ENCODE measurements at places on chromosomes 5 and 9. TPM values are rescaled to one million over a fixed set of nuclear protein-coding genes. Genes with fewer than 3 reads are reported as not detected.

GRCh38 chr9:5610491-5610890 is 18.4 kb upstream of the RIC1 start:
- no peak for DNase-seq

DNA sequence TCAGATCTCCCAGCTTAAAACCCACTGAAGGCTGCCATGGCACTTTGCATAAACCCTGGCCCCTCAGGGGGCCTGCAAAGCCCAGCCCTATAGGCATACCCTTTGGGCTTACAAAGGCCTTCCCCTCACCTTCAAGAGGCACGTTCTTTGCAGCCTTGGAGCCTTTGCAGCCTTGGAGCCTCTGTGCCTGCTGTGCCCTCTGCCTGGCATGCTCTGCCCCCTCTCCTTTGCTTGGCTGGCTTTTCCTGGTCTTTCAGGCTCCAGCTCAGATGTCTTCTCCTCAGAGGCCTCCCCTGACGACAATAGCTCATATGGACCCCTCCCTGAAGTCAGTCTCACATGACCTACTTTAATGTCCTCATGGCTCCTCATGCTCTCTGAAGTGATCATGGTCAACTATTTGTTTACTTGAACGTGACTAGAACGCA is 60.3 kb downstream of the CXXC5 start:
- DNase-seq: no peak

DNA sequence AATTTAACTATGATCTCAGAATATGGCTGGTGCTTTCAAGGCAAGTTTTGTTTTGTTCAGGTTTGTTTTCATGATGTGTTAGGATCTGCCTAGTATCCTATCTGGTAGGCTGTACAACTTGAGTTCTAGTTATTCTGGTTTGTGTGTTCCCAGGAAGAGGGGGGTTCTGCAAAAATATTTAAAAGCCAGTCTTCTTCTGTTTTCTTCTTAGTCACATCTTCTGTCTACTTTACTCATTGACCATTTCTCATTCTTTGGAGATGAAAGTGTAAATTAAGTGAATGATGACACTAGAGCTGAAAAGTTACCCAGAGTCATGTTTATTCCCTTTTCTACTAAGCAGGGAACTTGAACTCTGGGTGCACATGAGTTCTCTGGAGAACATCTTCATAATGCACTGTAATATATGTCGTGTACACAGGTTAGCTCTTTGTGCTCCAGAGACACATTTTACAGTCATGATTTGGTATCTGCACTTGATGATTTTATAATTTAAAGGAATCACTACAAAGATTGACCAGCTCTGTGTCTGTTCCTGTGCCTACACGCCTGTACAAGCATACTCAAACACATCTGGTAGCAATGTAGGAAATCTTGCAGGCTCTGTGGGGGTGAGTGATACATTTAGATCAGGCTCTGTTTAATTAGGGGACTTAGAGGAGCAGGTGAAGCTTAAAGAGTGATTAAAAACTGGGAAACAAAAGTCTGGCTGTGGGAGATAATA is 5.0 kb downstream of the SMAD5 start:
- no peak for DNase-seq

DNA sequence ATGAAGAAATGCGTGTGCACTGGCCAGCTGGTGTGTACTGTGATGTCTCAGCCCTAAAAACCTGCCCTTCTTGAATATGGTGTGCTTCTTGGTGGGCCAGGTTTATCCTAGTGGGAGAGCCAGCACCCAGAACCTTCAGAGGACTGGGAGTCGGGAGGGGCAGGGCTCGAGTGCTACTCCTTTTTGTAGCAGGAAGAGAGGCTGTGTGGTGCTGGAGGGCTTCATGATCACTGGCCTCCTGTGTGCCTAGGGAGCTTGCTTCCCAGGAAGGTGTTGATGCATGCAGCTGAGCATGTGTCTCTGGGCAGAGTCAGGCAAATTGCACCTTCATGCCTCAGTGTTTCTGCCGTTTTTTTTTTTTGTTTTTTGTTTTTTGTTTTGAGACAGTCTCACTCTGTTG is 20.0 kb downstream of the PHF2 start:
- DNase-seq: no peak

DNA sequence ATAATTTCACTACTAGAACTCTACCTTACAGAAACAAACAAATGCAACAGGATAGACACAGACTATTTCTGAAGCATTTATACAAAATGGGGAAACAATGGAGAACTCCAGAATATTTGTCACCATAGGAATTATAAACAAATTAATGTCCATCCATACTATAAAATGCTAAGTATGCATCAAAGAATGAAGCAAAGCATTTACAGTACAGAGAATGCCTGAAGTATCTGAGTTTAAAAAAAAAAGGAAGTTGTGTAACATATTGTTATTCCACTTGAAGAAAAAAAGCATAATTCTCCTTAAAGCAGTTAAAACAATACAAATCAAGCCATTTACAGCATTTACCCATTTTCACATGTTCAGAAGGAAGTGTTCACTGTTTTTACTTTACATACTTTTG is 53.0 kb downstream of the DROSHA start:
- no peak for DNase-seq

DNA sequence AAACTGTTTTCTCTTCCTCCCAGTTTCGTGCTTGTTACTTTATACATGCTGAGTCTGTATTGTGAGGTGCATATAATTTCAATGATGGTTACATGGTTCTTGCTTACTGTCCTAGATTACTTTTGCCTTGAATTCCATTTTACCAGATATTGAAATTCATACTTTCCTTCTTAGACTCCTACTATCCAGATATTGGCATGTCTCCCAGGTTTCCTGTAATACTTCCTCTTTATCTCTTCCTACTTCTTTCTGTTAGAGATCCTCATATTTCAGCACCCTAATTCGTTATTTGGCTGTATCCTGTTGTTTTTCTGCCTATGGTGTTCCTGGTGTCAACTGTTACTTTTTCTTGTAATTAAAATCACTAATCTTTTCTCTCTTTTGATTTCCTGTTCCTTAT is 522.1 kb downstream of the CCDC171 start:
- no peak for DNase-seq

DNA sequence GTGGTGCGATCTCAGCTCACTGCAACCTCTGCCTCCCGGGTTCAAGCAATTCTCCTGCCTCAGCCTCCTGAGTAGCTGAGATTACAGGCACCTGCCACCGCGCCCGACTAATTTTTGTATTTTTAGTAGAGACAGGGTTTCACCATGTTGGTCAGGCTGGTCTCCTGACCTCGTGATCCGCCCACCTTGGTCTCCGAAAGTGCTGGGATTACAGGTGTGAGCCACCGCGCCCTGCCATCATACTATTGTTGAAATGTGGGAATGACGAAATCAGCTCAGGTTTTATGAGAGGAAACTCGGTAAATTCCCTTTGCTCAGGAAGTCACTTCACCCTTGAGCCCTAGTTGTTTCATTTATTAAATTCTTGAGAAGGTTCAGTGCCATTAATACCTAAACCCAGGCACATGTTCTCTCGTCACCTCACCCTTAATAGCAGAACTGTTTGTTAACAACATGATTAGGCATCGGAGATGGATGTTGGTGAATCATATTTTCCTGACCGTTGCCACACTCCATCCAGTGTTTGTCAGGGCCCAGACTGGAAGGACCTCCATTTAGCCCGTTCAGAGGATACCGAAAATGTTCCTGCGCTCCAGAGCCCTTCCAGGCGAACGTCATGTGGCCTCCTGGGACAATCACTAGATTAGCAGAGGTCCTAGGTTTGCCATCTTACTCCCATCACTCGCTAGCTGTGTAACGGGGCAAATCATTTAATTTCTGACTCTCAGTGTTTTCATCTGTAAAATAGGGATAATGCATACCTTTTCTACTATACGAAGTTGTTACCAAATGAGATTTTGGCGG is 20.0 kb upstream of the CREBRF start:
- DNase-seq: no peak

DNA sequence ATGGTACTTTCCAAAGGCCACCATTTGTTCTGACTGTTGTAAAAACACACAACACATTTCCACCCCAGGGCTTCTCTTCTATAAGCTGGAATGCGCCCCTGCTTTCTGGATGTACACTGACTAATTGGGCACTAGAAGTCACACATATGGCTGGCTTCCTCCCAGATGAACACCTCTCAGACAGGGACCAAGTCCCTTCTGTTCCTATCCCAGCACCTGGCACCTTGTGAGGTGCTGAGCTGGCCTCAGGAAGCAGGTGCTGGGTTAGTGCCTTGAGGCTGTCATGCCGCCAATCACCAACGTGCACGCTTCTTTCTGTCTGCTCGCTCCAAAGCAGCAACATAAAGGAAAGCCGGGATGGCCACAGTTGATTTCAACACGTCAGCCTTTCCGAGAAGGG is 93.2 kb downstream of the FSTL4 start:
- DNase-seq: no peak

- no peak for DNase-seq
Measured at GRCh38 chr9:133619791-133620190, 10.6 kb upstream of the FAM163B start.

DNA sequence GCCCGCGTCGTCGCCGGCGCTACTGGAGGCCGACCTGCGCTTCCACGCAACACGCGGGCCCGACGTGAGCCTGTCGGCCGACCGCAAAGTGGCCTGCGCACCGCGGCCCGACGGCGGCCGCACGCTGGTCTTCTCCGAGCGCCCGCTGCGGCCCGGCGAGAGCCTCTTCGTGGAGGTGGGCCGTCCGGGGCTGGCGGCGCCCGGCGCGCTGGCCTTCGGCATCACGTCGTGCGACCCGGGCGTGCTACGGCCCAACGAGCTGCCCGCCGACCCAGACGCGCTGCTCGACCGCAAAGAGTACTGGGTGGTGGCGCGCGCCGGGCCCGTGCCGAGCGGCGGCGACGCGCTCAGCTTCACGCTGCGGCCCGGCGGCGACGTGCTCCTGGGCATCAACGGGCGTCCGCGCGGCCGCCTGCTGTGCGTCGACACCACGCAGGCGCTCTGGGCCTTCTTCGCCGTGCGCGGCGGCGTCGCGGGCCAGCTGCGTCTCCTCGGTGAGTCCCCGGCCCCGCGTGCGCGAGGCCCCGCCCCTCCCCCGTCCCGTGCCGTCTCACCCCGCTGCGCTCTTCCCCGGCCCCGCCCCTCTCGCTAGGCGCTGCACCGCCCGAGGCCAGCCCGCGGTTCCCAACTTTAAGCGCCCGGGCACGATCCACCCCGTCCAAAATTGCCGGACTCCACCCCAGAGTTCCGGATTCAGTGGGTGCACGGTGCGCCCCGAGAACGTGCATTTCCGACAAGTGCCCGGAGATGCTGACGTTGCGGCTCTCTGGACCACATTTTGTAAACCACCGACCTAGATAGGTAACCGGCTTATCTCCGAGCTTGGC is 42.8 kb downstream of the NEURL1B start:
- DNase-seq: peak; percentile 62

GRCh38 chr5:67490543-67491321 is 294.1 kb upstream of the CD180 start:
- no peak for DNase-seq

GRCh38 chr5:97737608-97738007 is 554.6 kb upstream of the RIOK2 start:
- no peak for DNase-seq

- peak; percentile 95 for DNase-seq
Measured at GRCh38 chr9:137205126-137206069, at the start of the genes NDOR1 and TMEM203. Gene NDOR1, plus strand, starts transcription at chr9:137205700. Its CDS starts 78 bp downstream, at chr9:137205778. Gene TMEM203, minus strand, starts transcription at chr9:137205648. Its CDS starts 234 bp downstream, at chr9:137205414.

GRCh38 chr5:79305706-79306105 is 69.8 kb downstream of the JMY start:
- DNase-seq: no peak

GRCh38 chr9:37840560-37841194 is 40.1 kb downstream of the DCAF10 start:
- no peak for DNase-seq

GRCh38 chr5:138668451-138669380 is 84.5 kb upstream of the CTNNA1 start:
- DNase-seq: no peak

DNA sequence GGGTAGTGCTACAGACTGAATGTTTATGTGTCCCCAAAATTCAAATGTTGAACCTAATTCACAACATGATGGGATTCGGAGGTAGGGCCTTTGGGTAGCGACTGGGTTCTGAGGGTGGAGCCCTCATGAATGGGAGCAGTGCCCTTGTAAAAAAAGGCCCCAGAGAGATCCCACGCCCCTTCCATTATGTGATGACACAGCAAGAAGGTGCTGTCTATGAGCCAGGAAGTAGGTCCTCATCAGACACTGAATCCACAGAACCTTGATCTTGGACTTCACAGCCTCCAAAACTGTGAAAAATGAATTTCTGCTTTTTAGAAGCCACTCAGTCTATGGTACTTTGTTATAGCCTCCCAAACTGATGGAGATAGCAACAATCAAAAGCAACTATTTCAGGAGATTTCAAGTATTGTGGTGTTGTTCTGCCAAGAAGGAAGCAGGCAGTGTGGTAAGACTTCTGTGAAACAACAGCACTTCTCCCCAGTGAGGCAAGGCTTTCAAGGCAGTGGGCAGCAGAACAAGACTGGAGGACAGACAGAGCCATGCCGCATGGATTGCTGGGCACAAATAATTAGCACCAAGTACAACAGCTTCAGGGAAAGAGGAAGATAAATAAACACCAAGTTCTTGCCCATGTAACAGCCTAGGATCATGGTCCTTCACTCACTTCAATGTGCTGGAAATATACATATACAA is 76.1 kb downstream of the OR2K2 start:
- DNase-seq: no peak

- no peak for DNase-seq
Measured at GRCh38 chr5:83844449-83845068, 123.9 kb upstream of the HAPLN1 start.

- DNase-seq: peak; percentile 27
Measured at GRCh38 chr5:392431-392988, 50.5 kb upstream of the EXOC3 start.

DNA sequence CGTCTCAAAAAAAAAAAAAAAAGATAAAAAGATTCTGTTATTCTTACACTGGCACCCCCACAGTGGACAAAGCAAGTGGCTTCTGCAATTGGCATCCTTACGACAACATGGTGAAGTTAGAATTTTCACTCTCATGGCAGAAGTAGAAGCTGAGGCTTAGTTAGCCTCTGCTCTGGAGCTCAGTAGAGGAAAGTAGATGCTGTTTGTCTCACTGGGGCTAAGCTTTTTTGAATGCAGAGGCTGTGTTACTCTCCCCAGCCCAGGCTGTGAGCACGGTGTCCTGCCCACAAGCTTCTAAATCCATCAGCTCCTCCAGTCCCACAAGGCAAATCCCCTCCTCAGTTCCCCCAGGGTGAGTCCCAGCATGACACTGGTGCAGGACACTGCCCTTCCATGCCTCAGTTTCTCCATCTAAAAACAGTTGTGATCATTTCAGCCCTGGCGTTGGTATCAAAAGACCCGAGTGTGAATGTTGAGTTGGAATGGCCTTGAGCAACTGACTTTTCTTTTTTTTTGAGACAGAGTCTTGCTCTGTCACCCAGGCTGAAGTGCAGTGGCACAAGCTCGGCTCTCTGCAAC is 22.6 kb upstream of the PHF19 start:
- no peak for DNase-seq

DNA sequence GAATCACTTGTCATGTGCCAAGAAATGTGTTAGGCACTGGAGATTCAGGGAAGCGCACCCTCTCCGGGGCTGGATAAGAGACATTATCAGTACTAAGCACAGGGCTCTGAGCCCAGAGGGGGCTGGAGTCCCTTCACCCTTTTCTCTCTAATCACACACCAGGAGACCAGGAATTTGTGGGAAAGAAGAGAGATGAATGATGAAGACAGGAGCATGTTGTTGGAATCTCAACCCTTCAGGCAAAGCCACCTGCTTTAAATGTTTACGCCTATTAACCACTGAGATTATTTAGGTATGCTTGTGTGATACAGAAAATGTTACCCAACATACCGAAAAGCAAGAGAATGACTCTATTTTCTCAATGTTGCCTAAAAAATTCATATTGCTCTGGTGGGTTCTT is 119.8 kb downstream of the ENTREP1 start:
- no peak for DNase-seq

Gene GFPT2
- total RNA-seq: 136 TPM

Gene SPINK7
- not detected for total RNA-seq

Gene OR1J2
- total RNA-seq: not detected

Gene PCDHA10
- 12.0 TPM for total RNA-seq

Gene C5orf34
- 7.3 TPM for total RNA-seq

Gene LRRC70
- 0.37 TPM for total RNA-seq
